NCI-H2171 treated with DMSO at 0.1 percent for 48 hours (cell line): ENCODE measurements at places on chromosomes 12 and 14.

DNA sequence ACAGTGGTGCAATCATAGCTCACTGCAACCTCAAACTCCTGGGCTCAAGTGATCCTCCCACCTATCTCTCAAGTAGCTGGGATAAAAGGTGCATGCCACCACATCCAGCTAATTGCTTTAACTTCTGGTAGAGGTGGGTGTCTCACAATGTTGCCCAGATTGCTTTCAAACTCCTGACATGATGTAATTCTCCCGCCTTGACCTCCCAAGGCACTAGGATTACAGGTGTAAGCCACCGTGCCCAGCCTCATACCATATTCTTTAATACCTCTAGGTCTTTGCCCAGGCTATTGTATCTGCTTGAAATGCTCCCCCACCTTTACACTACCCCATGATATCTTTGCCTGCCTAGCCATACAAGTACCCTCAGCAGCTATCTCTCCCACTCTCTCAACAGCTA, 11.3 kb downstream of the R3HDM2 start:
- no peak for DNase-seq

GRCh38 chr12:3291939-3292338, 199.1 kb upstream of the PRMT8 start:
- no peak for DNase-seq

DNA sequence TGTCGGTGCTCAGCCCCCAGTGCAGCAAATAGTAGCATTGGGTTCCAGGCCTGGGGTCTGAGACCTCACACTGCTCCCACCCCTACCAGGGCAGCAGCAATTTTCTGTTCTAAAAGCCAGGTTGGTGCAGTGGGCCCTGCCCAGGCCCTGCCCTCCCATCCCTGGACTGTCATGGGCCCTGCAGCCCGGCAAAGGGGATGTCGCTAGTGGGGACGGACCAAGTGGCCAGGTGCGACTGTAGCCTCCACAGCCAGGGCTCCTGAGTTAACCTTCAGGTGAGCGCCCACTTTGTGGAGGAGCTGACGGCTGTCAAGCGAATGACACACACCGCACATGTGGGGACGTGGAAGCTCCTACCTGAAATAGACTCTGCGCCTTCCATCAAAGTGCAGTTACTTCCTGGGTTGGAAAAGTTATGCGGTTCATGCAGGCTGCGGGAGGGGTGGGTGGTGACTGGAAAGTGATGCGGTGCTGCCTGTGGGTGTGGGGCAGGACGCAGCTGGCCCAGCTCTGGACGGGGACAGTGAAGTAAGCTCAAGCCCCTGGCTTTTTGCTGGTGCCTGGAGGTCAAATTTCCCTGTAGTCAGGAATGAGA, 1.5 kb downstream of the INF2 start:
- DNase-seq: no peak

GRCh38 chr12:69513297-69513696, 43.1 kb downstream of the FRS2 start:
- no peak for DNase-seq

- no peak for DNase-seq
Measured at GRCh38 chr14:102633906-102634595, 41.6 kb downstream of the RCOR1 start.

- no peak for DNase-seq
Measured at GRCh38 chr14:74980398-74980730, 22.4 kb upstream of the EIF2B2 start.

DNA sequence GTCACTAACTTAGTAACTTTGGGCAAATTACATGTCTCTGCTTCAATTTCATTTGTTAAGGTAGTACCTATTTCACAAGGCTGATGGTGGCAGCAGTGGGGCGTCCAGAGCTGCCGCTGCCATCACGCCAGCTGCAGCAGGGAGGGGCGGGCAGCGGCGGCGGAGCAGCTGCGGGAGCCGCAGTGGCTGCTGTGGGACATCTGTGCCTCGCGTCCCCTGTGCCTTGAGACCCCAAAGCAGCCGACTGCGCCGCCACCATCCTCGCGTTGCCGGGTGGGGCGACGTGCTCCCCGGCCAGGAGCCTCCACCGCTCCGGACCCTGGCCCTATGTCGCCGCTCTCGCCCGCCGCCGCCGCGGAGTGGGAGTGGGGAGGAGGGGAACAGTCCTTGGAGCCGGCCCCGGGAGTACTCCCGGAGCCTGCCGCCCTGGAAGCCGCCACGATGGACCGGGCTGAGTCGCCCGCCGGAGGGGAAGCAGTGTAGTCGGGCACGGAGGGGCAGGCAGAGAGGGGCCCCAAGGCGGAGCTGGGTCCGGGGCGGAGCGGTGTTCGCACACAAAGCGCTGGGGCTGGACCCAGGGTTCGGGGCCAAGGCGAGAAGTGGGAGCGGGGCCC, 51.4 kb downstream of the A2M start:
- peak; percentile 48 for DNase-seq

GRCh38 chr12:46460682-46461210, 88.2 kb upstream of the SLC38A2 start:
- no peak for DNase-seq

- DNase-seq: no peak
Measured at GRCh38 chr12:91496337-91496736, 313.7 kb upstream of the DCN start.

DNA sequence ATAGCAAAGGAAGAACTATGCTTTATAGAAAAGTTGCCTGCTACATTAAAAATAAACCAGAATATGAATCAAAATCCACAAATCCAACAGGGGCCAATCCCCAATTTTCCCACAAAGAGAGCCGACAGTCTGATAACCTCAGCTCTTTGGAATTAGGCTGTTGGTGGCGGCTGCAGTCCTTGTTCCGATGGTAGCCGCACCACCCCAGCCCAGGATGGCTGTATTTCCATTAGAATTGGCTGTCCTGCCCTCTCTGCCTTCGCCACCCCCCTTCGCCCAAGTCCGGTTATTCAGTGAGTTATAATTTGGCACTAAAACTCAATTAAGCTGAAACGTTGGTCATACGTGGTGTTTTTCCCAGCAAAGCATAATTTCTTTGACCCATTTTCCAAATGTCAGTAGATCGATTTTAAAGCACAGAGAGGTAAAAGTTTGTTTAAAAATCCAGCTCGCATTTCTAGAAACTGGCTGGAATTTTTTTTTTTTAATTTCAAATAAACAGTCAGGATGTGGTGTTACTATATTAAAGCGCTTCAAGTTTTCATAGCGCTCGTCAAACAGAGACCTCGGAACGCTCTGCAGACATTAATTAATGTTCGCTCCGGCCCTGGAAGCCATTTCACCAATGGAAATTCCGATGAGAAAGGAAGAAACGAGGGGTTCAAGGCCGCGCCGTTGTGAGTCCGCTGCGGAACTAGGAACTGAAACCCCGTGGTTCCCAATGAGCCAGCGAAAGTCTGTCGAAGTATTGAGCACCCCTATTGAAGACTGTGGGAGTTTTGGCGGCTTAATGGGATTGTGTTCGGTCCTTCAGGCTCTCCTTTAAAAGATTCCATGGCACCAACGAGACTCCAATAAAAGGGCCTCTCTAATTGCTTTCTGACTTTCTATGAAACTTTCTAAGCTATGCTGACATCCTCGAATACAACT, 104.8 kb upstream of the DIO3 start:
- DNase-seq: no peak

DNA sequence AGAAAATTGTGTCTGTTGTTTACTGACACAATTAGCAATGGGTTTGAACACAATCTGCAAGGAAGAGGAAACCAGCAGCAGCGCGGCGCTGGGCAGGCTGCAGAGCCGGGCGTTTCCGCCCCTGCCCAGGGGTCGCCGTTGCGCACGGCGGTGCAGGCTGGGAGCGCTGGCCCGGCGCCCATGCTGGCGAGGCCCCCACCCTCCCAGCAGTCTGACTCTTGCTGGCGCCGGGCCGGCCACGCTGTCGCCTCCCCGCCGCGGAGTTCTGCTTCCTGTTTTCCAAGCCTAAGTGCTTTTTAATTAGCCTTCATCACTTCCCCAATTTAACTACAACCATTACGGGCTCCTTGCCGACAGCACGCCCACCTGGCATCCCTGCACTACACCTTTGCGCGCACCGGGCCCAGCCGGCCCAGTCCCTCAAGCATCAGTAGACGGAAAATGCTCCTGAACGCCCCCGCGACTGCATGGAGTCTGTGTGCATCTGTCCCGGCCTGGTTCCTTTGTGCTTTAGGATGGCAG, 212.1 kb downstream of the GXYLT1 start:
- DNase-seq: peak; percentile 96

DNA sequence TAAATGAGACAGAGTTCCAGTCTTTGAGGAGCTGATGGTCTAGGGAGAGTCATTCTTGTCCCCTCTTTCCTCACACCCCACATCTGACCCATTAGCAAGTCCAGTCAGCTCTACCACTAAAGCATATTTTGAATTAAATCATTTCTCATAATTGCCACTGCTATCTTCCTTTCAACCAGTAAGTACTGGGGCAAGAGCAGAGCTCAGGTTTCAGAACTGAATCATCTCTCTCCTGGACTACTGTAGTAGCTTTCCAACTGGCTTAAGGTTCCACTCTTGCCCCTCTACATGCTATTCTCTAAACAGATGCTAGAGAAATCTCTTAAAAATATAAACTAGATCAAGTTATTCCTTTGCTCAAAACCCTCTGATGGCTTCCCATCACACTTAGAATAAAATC, 218.3 kb downstream of the TTC6 start:
- no peak for DNase-seq

DNA sequence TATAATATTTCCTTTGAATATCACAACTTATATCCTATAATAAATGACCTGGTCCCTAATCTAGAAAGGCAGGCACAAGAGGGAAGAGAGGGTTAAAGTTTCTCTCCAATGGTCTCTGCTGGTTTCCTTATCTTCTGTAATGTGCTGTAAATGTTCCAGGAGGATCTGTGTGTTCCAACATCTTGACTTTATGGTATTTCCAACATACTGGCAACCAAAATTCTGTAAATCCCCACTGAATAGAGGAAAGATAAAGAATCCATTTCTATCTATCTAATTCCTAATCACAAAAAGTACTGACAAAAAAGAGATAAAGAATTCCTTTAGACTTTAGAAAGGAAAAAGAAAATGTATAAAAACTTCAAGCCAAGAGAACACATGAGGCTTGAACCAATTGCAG, 146.4 kb upstream of the CCDC198 start:
- no peak for DNase-seq

DNA sequence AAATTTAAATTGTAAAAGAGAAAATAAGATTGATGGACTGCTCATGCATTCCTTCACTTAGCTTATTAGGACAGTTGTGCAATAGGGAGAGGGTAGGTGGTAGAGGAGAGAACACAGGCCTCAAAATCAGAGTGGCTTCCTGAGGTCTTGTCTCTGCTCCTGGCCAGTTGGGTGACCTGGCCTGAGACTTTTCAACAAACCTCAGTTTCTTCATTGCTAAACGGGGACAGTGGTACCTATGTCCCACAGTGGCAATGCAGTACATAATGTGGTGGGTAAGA, 2.6 kb downstream of the MAP3K12 start:
- no peak for DNase-seq

DNA sequence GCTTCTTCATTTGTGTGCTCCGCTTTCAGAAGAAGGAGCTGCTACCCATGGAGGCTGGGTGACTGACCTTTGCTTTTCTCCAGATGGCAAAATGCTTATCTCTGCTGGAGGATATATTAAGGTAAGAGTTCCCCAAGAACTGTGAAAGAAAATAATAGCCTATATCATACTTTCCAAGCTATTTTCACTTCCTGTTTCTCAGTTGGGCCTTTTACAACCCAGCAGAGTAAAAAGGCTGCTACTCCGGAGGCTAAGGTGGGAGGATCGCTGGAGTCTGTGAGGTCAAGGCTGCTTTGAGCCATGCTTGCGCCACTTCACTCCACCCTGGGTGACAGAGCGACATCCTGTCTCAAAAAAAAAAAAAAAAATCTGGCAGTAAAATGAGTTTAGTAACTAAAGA, 82.1 kb downstream of the APAF1 start:
- DNase-seq: no peak

DNA sequence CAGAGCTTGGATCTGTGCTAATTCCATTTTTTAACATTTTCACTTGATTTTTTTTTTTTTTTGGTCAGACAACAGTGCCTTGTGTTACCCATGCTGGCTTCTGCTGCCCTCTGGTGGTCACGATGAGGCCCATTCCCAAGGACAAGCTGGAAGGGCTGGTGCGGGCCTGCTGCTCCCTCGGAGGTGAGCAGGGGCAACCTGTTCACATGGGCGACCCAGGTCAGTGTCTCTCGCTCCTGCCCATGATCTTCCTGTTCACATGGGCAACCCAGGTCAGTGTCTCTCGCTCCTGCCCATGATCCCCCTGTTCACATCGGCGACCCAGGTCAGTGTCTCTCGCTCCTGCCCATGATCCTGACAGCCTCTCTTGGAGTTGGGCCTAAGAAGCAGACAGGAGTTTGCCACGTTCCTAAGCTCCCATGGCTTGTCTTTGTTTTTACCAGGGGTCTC, 59.4 kb downstream of the DGLUCY start:
- DNase-seq: peak; percentile 80

GRCh38 chr12:460261-461230, 807 bp downstream of the B4GALNT3 start:
- DNase-seq: peak; percentile 50

- DNase-seq: no peak
Measured at GRCh38 chr12:26813812-26814211, 19.2 kb downstream of the ITPR2 start.

DNA sequence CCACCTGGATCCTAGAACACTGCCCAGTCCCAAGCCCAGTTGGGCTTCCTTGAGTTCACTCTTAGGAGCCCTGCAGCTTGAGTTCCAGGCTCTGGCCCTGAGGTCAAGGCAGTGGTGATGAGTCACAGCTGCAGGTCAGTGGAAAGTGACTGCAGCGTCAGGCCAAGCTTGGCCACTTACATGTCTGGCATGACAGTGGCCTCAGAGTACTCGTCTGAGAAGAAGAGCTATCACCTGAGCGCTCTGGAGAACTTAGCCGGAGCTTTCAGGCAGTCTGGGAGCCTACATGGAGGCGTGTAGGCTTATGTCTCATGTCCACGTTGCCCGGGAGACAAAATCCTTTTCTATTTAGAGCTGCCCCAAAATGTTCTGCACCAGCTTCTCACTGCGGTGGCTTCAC, 75.6 kb downstream of the ARL6IP4 start:
- DNase-seq: no peak

- peak; percentile 61 for DNase-seq
Measured at GRCh38 chr12:108175310-108175709, 46.2 kb downstream of the WSCD2 start.

DNA sequence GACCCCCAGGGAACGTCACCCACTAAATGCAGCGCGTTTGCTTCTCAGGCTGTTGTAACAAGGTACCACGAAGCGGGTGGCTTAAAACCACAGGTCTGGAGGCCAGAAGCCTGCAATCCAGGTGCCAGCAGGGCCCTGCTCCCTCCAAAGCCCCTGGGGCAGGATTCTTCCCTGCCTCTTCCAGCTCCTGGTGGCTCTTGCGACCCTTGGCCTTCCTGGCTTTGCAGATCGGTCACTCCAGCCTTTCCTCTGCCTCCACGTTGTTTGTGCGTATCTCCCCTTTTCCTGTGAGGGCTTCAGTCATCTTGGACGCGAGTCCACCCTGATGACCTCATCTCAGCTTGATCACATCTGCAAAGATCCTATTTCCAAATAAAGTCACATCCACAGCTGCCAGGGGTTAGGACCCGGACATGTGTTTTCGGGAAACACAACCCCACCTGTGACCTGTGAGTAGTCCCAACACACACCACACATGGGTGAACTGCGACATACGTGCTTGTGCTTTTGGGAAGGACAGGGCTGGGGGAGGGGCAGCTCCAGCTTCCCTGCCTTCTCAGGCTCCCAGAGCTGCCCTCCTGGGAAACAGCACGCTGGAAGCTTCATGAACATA, 114.5 kb upstream of the NCOR2 start:
- DNase-seq: no peak

GRCh38 chr14:96592591-96593386, 90.6 kb downstream of the PAPOLA start:
- peak; percentile 39 for DNase-seq
